ENCODE measurements at places on chromosomes 2 and 18.

DNA sequence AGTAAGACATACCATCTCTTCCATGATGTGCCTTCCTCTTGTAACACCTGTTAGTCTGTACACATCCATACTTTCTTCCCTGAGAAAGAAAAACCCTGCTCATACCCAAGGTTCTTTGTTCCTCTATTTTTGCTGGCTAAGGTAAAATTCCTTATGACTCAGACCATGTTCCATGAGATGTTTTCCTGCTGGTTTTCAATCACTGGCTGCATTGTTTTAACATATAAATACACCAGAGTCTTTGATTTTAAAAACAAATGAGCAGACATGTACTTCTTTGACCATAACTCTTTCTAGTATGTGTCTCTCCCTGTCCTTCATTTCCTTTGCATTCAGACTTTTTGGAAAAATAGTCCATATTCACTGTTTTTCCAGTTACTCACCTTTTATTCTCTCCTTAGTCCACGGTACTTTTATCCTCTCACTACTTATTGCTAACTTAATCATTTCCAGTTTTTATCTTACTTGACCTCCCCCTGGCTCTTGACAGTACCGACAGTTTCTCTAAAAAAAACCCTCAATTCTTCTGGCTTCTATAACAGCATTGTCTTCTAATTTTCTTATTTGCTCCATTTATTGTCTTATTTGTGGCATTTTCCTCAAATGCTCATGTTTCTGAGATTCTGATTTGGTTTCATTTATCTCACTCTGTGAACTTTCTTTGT lies 4.3 kb downstream of the VAPA start:
- no peak for DNase-seq

DNA sequence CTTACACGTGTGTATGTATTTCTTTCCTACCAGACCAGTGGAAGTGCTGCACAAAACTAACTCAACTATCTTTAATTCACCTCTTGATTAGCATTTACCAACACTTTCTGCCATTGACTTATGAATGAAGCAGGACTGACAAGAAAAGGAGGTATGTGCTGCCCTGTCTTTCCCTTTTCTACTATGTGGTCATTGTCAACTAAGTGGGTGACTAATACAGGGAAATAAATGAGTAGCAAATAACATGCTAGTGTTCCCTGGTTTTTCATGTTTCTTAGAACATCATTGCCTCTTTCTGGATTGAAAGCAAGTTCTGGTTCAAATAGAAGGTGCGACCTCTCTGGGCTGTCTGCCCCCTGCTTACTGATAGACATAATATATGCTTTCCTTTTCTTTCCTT lies 58.0 kb downstream of the LINC00305 start:
- DNase-seq = no peak

DNA sequence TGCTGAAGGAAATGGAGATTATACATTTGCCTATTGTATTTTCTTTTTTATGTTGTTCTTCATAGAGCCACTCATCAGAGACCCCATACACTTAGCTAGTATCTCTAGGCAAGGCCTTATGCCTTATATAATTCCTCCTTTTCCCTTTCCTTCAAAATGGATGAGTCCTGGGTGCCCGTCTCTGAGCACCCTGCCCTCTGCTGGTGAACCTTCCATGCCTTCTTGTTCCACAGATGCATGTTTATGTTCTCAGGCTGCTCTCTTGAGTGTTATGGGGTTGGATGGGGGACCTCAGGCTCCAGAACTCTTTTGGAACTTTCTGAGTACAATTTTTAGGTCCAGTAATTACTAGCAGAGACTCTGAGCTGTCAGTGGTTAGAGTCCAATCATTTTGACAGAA lies 368.6 kb upstream of the SPRED2 start:
- no peak for DNase-seq

DNA sequence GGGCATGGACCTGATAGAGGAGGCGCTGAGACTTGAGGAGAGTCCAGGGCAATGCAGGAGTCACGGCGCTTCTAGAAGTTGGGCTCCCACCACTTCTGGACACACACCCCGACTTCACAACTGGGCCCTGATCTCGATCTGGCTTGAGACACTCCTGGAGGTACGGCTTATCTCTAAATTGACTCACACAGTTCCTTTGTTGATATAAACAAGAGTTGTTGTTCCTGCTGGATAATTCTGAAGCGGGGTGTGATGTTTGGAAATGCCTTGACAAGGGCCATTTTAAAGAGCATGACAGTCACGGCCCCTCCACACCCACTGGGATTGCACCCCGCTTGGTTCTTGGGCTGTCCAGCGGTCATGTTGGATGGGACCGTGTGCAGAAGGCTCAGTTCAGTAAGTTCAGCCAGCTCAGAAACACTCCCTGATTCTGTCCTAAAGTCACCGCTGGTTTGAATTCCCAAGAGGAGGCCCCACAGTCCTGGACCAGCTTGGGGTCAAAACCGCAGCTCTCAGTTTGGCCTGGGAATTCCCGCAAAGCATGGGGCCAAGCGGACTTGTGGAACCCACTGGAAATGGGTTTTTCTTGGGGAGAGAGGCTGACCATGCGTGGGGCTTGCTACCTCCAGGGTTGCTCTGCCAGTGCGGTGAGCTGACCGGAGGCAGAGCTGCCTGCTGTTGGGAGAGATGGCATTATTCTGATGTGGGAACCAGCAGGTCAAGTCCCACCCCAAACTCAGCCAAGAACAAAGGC lies 9.3 kb upstream of the NEU2 start:
- DNase-seq = no peak

GRCh38 chr2:168545439-168546082 lies 89.5 kb downstream of the CERS6 start:
- DNase-seq = no peak

DNA sequence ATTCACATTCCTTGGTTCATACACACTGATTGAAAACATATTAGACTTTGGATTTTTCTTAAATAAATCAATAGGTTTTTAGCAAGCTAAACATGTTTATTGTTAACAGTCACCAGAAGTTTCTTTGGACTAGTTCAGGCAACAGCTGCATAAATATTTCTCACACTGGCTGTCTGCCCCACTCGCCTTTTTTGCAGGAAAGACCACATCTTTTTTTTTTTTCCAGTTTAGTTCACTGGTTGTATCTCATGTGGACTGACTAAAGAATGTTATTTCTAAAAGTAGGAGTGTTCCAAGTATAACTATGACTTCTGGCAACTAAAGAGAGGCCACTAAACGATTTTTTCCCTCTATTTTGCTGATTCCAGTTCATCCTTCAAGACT lies 31.1 kb downstream of the SLC40A1 start:
- no peak for DNase-seq
